ENCODE measurements at places on chromosomes 7 and 10.

- no peak for DNase-seq
Measured at GRCh38 chr10:120950051-120950561, 98.9 kb downstream of the WDR11 start.

GRCh38 chr7:99928994-99929729 is at the start of gene GJC3:
Gene GJC3, minus strand, starts transcription at chr7:99929620. Its CDS starts 0 bp downstream, at chr7:99929620.
- no peak for DNase-seq

- no peak for DNase-seq
Measured at GRCh38 chr10:121774404-121774803, 153.4 kb downstream of the ATE1 start.

DNA sequence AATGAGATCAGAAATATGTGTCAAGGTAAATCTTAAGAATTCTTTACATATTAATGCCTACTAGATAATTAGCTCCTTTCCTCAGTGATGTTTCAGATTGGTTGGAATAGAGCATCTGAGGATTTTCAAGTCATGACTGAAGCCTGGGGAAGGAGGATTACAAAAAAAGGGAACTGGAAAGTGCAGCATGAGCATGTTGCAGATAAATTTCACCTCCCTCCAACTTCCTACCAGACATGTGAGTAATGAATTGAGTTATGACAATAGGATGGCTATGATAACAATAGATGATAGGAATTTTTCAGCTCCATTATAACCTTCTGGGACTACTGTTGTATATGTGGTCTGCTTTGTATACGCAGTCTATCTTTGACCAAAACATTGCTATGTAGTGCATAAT is 104.2 kb upstream of the RAB18 start:
- DNase-seq: no peak

DNA sequence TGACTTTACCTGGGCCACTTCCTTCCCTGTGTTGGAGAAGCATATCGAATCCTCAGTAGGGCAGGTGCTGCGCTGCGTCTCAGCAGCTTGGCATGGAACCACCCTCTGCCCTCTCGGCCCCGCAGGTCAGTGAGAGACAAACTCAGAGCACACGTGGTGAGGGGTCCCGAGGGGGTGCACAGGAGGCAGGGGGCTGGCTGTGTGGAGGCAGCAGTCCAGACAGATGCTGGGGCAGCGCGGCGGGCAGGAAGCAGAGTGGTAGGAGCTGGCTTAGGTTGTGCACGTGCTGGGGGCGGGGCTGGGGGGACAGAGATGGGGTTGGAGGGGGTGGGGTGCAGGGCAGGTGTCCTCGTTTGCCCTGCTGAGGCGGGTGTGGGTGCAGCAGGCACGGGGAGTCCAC is 33.1 kb downstream of the NUB1 start:
- DNase-seq: no peak

GRCh38 chr7:10472115-10472514 is 501.6 kb upstream of the PHF14 start:
- DNase-seq: no peak

GRCh38 chr10:89985446-89985845 is 284.1 kb downstream of the KIF20B start:
- DNase-seq: no peak

GRCh38 chr7:924541-925231 is 29.8 kb downstream of the ADAP1 start:
- no peak for DNase-seq

DNA sequence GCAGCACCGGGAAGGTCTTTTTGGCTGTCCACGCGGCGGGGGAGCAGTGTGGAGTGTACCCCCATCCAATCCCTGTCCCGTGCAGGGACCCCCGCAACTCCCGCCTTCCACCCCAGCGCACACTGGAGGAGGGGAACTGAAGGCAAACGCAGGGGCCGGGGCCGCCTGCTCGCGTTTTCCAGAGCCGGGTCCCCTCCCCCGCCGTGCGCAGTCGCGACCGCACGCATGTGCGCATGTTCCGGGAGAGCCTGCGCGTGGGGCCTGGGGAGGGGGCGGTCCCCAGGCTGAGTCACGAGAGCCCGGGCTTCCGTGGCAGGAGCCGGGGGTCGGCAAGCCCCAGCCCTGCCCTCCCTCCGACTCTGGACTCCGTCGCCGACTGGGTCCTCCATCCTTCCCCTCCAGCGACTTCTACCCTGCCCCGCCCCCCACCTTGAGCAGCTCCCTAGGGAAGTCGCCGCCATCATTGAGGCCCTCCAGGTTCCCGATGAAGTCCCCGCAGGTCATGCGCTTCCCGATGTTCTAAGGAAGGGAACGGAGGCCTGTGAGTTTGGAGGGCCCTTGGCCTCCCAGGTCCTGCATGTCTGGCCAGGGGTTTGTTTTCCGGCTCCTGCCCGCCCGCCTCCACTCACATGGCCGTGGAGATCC is 8.0 kb downstream of the PSD start:
- no peak for DNase-seq

GRCh38 chr10:110700947-110701616 is 56.9 kb downstream of the RBM20 start:
- no peak for DNase-seq

DNA sequence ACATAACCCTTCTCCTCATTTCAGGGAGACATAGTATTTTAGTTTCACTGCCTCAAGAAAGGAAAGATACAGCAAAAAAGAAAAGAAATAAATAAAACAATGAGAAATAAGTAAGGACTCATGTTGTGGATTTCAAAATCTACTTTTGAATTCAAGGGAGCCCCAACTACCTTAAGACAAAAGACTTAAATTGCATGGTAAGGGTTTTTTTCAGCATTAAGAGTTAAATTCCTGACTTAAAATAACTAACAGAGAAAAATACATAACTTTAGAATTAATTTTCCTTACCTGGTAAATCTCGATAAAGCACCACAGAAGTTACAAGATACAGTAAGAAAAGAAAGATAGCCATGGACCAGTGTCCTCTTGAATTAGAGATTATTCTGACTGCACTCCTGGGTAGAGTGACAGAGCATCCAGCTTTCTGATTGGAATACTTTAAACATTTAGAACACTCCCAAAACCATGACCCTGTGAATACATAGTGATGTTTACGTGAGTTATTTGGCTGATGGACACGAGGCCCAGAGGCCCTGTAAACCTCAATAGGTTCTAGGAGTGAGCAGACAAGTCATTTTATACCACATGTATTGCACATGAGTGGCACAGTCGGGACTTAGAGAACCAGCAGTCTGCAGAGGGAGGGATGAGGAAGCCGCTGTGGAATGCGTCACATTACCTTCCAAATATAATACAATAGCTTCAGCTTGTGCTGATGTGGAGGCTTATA is 292.5 kb upstream of the SEMA3C start:
- DNase-seq: no peak

Data from hematopoietic multipotent progenitor cell treated with erythropoietin and hydrocortisone succinate and interleukin-3 and kit ligand, for 15 days (in vitro differentiated cells).